ENCODE measurements at places on chromosomes 1 and 21. TPM values are rescaled to one million over a fixed set of nuclear protein-coding genes. Genes with fewer than 3 reads are reported as not detected.
A peak's percentile ranks its signal among the peaks of the same experiment; 100 is the strongest.

S100A9 gene
- 298 TPM for total RNA-seq

AIRE gene
- total RNA-seq: not detected

CYP4X1 gene
- 10.6 TPM for total RNA-seq

PTPN14 gene
- 14.0 TPM for total RNA-seq

PAQR6 gene
- total RNA-seq: 0.43 TPM

FBLIM1 gene
- total RNA-seq: 85.2 TPM

KRTAP19-1 gene
- not detected for total RNA-seq

GRCh38 chr1:244162786-244163530 lies 111.9 kb downstream of the ZBTB18 start:
- DNase-seq: no peak
- no peaks in the 10 kb centered on the region for H3K36me3 ChIP-seq
- H3K27ac ChIP-seq: peak overlapping the region; percentile 39
- peaks cover 4% of the 10 kb centered on the region for H3K4me1 ChIP-seq
- no peak overlapping the region for H3K4me3 ChIP-seq
- no peaks in the 10 kb centered on the region for H3K27me3 ChIP-seq

DNA sequence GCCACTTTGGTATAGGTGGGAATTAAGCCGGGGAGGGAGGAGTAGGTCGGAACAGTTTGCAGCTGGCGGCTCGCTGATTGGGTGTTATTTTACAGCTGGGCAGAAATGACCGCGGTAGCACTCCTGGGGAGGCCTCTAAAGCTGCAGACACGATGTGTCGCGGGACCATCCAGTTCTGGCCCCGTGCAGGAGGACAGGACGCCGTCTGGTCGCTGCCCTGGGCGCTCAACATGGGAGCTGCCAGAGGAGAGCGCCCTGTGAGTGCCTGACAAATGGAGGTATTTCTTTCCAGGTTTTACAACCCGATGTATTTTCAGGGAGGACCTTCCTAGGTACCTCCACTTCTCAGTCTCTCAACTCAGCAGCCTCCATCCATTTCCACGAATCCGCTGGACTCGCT lies 46.2 kb downstream of the CDC7 start:
- H3K4me1 ChIP-seq: no peaks in the 10 kb centered on the region
- no peak for DNase-seq
- H3K4me3 ChIP-seq: no peak overlapping the region
- no peaks in the 10 kb centered on the region for H3K36me3 ChIP-seq
- no peak overlapping the region for H3K27ac ChIP-seq

DNA sequence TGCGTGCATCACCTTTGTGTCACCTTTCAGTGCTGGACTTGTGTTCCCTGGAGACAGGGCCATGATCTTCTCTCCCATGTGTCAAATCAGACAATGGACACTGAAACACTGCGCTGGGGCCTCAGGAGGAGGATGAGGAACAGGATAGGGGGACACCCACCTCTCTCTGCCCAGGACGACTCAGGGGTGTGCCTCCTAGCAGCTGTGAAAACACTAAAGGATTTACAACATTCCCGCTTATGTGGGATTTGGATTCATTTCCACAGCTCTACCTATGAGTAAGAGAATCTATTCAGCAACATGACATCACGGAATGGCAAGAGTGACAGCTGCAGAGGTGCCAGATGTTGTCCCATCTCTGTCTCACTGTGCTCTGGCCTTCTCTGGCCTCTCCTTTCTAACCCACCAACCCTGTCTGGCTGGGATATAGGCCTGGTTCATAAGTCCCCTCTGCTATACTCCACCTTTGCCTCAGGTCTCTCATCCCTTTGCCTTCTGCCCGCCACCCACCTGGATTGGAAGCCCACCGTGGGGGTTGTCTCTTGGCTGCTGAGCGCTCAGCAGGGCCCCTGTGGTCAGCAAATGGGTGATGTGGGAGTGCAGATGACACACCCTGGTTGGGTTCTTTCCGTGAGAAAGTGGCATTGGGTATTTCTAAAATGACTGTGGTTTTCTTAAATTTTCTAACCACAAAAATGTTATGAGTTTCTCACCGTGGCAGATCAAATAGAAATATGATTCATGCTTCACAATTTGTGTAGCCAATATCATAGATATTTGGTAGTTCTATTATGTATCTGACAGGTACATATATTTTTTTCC lies 47.1 kb upstream of the TLR5 start:
- H3K4me1 ChIP-seq: no peaks in the 10 kb centered on the region
- DNase-seq: no peak
- no peaks in the 10 kb centered on the region for H3K27me3 ChIP-seq
- H3K4me3 ChIP-seq: no peak overlapping the region

DNA sequence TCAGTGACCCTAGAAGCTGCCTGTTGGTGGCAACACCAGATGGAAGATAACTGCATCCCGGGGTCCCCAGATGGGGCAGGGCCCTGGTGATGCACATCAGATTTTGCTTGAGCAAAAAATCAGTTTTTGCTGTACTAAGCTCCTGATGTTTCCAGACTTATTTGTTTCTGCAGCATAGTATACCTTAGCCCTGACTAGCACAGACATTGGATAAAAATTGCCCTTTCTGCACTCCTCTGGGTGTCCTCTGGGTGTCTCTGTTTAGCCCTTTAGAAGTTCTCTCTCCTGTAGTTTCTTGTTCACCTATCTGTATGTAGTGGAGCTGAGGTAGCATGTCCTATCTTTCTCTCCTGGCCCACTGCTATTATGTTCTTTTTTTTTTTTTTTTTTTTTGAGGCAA lies 30.3 kb upstream of the PLA2G2C start:
- no peak for DNase-seq
- H3K4me1 ChIP-seq: peaks cover 9% of the 10 kb centered on the region
- no peak overlapping the region for H3K4me3 ChIP-seq
- no peak overlapping the region for H3K27ac ChIP-seq
- no peaks in the 10 kb centered on the region for H3K36me3 ChIP-seq
- H3K27me3 ChIP-seq: no peaks in the 10 kb centered on the region

DNA sequence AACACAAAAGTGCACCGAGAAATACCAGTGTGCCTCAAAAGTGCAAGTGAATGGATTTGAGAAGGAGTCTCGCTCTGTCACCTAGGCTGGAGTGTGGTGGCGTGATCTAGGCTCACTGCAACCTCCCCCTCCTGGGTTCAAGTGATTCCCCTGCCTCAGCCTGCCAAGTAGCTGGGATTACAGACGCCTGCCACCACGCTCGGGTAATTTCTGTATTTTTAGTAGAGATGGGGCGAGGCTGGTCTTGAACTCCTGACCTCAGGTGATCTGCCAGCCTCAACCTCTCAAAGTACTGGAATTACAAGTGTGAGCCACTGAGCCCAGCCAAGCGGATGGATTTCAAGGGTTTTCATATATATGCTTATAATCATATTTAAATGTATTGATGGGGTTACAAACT lies 35.8 kb downstream of the PRRX1 start:
- no peaks in the 10 kb centered on the region for H3K36me3 ChIP-seq
- no peak for DNase-seq

GRCh38 chr1:235734335-235734734 lies 84.8 kb upstream of the GNG4 start:
- peaks cover 2% of the 10 kb centered on the region for H3K36me3 ChIP-seq
- H3K27me3 ChIP-seq: no peaks in the 10 kb centered on the region
- H3K4me3 ChIP-seq: no peak overlapping the region
- H3K27ac ChIP-seq: no peak overlapping the region

GRCh38 chr1:165647970-165648369 lies 16.9 kb downstream of the MGST3 start:
- no peak overlapping the region for H3K27ac ChIP-seq
- H3K4me3 ChIP-seq: no peak overlapping the region
- peaks cover 30% of the 10 kb centered on the region for H3K36me3 ChIP-seq
- peaks cover 53% of the 10 kb centered on the region for H3K4me1 ChIP-seq
- no peaks in the 10 kb centered on the region for H3K27me3 ChIP-seq

DNA sequence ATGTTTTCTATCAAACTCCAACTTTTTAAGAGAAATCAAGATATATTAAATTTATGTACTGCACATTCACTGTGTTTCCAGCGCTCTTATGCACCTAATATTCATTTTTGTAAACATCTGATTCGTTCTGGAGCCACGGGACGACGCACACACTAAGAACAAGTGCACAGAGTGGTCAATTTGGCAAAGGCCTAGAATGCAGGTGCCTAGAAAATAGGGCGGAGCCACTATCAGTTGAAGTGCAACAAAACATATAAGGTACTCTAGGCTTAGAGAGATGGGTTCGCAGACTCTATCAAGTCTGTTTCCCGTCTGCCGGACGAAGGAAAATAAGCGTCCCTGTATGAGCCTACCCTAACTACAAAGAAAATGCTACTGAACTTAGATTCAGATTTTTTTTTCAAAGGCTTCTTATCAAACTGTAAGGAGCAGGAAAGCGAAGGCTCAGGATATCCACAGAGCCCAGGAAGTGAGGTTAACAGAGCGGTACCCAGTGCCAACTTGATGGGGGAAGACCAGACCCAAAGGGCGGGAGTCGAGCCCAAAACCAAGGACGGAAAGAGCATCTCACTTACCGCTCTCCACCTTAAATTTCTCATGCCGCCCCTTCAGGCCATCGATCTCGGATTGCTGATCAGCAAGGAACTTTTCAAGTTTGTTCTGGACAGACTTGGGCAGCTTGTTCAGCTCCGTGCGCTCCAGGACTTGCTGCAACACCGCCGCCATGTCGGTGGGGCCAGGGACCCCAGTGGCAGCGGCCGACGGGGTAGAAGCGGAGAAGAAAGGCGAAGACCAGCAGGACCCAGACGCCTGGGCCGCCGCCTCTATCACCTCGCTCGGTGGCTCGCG lies 526 bp downstream of the TPR start:
- H3K4me1 ChIP-seq: peaks cover 65% of the 10 kb centered on the region
- peak overlapping the region; percentile 89 for H3K4me3 ChIP-seq
- no peaks in the 10 kb centered on the region for H3K27me3 ChIP-seq

GRCh38 chr1:179252606-179253005 lies 23.1 kb upstream of the ABL2 start:
- no peaks in the 10 kb centered on the region for H3K36me3 ChIP-seq
- no peaks in the 10 kb centered on the region for H3K27me3 ChIP-seq
- H3K4me3 ChIP-seq: no peak overlapping the region
- no peak for DNase-seq

DNA sequence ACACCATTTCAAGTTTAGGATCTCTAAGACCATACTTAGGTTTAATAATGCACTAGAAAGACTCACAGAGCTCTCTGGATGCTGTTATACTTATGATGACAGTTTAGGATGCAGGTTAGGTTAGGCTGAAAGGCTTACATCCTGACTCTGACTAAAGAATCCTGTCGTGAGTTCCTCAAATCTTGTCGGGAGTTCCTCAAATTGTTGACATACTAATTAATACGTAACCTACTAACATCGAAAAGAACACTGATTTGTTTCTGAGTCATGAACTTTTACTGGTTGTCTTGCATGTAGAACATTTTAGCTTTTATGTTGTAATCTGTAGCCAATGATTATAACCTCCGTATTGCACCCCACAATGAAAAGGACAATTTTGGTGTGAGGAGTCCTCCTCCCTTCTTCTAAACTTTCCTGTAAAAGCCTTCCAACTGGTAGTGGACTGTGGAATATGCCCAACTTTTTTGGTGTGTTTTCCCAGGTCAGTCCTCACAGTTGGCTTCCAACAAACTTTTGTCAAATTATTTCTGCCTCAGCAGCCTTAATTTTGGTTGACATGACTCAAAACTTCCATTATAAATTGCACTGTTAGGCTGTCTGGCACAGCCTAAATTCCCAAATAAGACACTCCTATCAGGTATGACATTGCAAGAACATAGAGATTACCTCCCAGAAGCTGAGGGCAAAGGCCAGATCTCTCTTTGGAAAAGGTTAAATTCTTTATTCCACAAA lies 107.9 kb upstream of the PALMD start:
- H3K4me1 ChIP-seq: peaks cover 8% of the 10 kb centered on the region
- no peaks in the 10 kb centered on the region for H3K36me3 ChIP-seq
- no peak overlapping the region for H3K4me3 ChIP-seq

DNA sequence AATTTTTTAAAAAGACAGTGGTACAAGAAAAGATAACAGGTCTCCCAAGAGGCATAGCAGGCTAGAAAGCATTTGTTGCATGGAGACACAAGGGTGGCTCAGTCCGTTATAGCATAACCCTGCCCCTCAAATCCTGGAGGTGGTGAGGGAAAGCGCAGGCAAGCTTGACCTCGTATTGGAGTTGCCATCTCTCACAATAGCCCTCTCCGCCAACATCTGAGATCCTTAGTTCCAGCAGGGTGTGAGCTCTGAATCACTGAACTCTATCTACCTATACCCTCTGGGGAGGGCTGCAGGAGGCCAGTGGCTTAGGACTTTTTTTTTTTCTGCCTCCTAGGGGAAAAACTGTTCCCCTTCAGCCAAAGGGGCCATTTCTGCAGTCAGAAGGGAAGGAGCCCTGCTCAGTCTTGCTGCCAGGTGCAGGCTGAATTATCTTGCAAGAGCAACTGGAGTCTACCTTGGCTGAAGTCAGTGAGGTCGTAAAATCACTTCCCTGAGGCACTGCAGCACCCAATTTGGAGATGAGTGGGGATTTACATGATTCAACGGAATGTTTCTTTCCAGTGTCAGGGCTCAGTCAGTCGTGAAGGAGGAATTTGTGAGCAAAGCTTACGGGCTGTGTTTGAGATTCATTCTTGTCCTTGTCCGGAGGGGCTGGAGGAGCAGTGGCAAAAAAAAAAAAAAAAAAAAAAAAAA lies 17.2 kb upstream of the C8A start:
- DNase-seq: no peak
- no peak overlapping the region for H3K4me3 ChIP-seq
- no peaks in the 10 kb centered on the region for H3K27me3 ChIP-seq
- H3K36me3 ChIP-seq: no peaks in the 10 kb centered on the region

DNA sequence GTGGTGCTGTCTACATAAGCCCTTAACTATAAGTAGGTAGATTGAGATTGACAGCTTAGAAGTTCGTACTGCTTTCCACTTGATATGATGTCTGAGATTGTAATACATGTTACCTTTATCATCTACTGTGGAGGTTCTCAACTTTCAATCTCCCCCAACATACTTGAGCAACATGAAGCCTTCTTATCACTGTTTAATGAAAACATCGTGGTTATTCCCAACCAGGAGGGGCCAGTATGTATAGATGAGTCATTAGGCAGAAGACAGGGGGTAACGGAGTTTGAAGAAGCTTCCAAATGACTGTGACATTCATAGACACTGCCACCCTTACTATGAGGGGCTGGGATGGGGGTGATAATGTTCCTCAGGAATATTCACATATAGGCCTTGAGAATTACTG lies 36.0 kb downstream of the CENPF start:
- H3K27me3 ChIP-seq: no peaks in the 10 kb centered on the region
- no peaks in the 10 kb centered on the region for H3K36me3 ChIP-seq
- no peak overlapping the region for H3K4me3 ChIP-seq
- H3K27ac ChIP-seq: no peak overlapping the region
- H3K4me1 ChIP-seq: peaks cover 6% of the 10 kb centered on the region
- DNase-seq: no peak

GRCh38 chr21:34736116-34736874 lies 67.5 kb downstream of the CLIC6 start:
- H3K4me3 ChIP-seq: no peak overlapping the region
- H3K36me3 ChIP-seq: no peaks in the 10 kb centered on the region
- H3K4me1 ChIP-seq: peaks cover 6% of the 10 kb centered on the region

- H3K4me1 ChIP-seq: no peaks in the 10 kb centered on the region
- no peaks in the 10 kb centered on the region for H3K27me3 ChIP-seq
- no peak overlapping the region for H3K4me3 ChIP-seq
- no peak overlapping the region for H3K27ac ChIP-seq
- DNase-seq: no peak
- no peaks in the 10 kb centered on the region for H3K36me3 ChIP-seq
Measured at GRCh38 chr1:233998456-233998855, 94.0 kb downstream of the SLC35F3 start.

Data from stomach (tissue), 19 donors.